OCI-M1 (cell line): ENCODE measurements at places on chromosomes 7 and 10.

DNA sequence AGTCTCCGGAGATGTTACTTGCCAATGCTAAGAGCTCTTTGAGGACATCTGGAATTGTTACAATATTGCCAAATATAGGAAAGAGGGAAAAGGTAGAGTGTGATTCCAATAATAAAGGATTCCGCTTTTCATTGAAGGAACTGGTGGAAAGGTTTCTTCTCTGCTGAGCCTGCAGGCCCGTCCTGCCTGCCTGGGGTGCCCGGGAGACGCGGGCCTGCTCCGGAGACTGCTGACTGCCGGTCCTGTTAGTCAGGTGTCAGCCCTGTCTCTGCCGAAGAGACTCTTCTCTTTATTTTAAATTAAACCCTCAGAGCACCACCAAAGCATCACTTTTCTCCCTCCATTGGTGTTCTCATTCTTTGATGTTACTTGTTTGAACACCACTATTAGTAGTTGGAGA lies 2.2 kb downstream of the EGFR start:
- no peak for DNase-seq

GRCh38 chr10:44370731-44371248 lies 14.1 kb downstream of the CXCL12 start:
- DNase-seq: no peak

- no peak for DNase-seq
Observed at GRCh38 chr7:79090543-79090942, 362.9 kb downstream of the MAGI2 start.

DNA sequence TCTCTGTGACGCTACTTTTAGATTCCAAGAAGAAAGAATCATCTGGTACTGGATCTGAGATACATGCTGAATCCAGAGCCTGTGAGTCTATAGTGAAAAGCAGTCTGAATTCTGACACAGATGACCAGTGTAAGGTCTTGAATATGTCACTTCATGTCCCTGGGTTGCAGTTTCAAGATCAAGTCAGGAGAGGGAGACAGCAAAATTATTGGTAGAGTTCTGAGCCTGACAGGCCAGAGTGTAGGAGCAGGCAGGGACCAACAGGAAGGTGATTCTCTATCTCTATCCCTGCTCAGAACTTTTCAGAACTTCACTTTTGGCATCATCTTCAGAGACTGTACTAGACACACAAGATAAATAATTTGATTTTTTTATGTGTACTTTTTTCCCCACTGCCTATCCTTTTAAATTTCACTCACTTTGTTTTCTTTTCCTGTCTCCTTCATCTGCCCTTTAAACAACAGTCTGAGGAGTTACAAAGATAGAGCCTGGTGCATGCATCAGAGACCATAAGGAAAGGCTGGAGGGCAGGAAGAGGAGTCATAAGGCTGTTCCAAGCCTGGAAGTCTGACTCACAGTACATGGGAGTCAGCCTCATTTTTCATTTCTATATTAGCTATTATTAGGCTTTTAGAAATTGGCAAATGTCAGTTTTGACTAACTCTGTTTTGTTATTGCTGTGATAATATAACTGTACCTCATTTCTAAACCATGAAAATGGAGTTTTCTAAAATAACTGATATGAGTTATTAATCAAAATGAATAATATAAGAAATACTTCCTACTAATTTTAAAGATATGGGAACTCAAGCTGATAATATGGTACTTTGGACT lies 120.2 kb upstream of the TMEM229A start:
- DNase-seq: peak; percentile 58

DNA sequence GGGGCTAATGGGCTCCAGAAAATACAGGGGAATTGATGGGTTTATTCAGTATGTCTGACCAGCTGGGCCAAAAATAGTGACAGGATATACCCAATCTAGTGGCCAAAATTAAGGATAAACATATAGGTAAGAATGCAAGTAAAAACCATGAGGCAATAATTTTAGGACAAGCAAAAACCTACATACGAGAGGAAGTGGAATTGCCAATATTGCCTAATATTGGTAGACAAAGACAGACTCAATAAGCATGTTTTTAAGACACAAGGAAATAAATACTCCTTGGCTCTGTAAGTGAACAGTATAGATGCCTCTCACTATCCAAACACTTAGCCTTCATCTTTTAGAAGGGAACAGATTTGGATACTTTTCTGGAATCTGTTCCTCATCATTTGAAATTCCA lies 51.0 kb downstream of the ATXN7L1 start:
- no peak for DNase-seq

DNA sequence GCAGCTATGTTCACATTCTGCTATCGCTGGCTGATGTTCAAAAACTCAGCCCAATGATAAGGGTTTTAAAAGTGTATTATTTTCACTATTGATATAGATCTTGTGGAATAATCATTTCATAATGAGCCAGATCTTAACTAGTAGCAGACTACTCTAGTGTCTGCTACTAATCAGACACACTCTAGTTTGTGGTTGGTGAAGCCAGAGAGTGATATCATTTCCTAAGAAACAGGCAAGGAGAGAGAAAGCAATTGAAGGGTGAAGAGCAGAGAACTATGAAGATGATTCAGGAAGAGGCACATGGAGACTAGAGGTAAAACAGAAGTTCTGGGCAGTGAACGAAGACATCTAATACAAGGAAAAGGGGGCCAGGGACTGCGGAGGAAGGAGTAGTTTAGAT lies 58.2 kb upstream of the BET1 start:
- DNase-seq: no peak

GRCh38 chr10:58266826-58267712 lies 625 bp downstream of the IPMK start:
- peak; percentile 93 for DNase-seq

GRCh38 chr7:130650611-130651120 lies 17.9 kb downstream of the COPG2 start:
- DNase-seq: no peak

DNA sequence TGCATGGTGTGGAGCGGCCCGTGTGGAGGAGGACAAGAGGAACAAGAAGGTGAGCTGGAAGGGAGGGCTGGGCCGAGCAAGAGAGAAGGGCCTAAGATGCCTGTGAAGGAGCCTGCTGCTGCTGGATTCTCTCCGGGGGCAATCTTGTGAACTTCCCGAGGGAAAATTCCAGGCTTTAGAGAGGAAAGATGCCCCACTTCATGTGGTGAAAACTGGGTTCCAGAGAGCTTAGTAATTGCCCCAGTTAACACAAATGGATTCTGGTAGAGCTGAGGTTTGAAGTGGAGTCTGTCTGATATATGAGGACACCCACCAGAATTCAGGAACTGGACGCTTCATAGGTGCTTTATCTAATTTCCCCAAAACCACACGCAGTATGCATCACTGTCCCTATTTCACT lies 114.1 kb upstream of the ZMIZ1 start:
- no peak for DNase-seq

DNA sequence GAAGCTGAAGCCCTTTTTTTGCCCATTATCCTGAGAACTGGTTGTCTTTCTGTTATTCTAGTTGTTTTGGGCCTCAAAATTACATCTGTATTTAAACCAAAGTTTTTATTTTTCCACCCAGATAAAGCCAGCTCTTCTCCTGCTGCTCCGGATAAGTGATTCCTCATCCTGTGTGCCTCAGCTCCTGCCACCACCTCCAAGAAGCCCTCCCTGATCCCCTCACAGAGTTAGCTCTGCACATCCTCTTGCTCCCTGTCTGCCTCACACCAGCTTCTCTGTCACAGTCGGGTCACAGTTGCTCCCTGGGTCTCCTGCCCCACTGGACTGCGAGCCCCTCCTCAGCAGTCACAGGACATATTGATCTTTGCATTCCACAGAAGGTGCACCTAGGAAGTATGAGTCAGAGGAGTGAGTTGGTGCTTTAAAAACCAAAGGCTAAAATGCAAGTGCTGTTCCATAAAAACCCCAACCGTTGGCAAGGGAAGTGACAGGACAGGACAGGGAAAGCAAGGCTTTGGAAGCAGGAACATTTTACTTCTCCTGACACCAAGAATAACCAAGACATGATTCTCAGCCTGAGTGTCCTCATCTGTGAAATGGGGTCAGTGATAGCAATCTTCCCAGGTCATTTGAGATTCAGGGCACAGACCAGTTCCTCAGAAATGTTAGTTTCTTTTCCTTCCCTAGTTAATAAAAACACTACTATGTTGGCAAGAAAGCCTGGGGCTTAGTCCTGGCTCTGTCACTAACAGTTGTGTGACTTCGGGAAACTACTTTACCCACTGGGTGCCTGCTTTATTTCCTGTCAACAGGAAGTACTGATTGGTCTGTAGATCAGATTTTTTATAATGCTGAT lies 36.5 kb upstream of the EEPD1 start:
- DNase-seq: no peak

DNA sequence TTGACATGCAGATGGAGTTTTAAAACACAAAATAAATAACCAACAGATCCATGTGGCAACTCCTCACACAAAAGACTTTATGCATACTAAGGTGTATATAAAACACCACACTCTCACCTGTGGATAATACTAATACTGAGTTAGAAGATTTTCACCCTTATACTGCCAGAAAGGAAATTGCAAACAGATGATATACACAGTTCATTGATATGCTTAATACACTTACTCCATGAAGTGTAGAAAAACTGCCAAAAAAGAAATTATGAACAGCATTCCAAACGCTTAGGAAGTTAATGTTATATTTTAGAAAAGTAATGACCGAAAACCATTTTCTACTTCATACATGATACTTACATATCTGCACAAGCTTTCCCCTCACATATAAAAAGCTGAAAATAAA lies 17.6 kb upstream of the SNX13 start:
- no peak for DNase-seq

DNA sequence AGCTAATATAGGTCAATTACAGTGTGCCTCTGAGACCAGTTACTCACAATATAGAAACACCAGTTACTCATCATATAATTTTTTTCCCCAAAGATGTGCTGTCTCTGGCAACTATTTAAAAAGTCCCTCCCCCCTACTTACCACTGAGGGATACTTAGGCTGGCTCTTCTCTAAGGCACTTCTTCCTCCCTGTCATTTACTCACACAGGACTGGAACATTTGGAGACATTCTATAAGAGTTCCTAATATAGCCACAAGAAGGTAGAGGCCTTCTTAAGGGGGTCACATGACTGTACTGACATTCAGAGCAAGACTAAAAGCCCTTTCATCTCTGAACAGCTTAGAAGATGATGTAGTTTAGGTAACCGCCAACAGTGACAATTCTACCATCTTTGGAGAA lies 44.4 kb upstream of the SLIT1 start:
- no peak for DNase-seq

- DNase-seq: no peak
Observed at GRCh38 chr10:12358863-12359564, 9.7 kb downstream of the CAMK1D start.

DNA sequence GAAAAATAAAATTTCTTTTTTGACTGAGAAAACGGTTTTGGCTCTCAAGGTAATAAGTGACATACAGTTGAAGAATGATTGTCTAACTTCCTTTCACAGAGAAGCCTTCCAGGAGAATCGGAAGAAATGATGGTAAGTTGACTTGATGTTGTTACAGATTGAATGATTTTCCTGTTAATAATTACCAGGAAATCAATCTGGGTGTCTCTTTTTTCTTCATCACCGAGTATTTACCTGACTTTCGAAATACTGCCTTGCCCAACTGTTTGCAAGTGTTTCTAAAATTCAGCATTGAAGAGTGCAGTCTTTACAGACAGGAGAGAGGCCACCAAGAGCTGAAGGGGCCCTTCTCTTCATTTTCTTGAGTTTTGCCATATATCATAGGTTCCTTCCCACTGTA lies 4.0 kb downstream of the ITIH2 start:
- no peak for DNase-seq

DNA sequence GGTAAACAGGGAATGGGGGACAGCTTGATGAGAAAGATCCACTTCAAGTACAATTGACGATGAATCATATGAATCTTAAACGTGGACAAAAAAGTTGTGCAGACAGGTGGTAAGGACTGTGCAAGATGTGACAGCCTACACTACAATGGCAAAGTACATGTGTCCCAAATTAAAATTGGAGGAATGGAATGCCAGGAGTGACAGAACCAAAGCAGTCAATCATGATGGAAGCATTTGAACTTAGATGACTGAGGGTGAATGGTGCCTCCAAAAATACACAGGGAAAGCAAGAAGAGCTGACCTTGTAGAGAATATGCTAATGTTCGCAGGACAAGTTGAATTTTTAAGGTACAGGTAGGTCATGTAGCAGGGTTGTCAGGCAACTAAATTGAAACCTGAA lies 150.3 kb upstream of the WNT16 start:
- no peak for DNase-seq

- peak; percentile 83 for DNase-seq
Observed at GRCh38 chr10:102670871-102671434, 26.7 kb downstream of the TRIM8 start.

DNA sequence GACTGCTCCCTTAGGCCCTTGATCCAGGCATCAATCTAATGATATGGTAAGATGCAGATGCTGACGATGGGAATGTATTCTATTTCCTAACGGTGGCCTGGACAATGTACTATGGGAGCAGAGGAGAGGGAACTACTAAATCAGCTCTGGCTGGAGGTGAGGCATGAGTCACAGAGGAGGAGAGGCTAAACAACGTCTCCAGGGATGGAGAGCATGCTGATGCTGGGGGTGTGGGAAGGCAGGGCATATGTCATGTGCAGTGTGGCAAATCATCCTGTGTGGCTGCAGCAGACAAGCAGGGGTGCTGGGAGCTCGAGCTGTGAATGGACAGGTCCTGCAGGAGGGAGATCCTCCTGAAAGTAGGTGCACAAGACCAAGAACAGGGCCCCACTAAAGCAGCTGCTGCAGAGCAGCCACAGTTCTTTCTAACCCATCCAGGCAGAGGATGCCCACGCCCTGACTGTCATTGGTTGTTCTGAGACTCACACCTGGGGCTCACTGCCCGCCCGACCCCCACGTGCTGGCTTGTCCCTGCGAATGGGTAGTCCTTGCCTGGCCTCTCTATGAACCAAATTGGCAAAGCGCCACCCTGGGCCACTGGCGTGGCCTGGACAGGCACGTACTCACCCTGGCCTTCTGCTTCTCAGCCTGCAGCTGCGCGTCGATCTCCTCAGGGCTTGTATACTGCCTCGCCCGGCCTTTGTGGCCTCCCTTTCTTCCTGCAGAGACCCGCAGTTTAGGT lies 4.0 kb downstream of the PDAP1 start:
- DNase-seq: no peak

GRCh38 chr10:46304062-46304461 lies 17.3 kb downstream of the ANTXRL start:
- no peak for DNase-seq

- DNase-seq: no peak
Observed at GRCh38 chr10:121236621-121237020, 361.6 kb downstream of the FGFR2 start.

DNA sequence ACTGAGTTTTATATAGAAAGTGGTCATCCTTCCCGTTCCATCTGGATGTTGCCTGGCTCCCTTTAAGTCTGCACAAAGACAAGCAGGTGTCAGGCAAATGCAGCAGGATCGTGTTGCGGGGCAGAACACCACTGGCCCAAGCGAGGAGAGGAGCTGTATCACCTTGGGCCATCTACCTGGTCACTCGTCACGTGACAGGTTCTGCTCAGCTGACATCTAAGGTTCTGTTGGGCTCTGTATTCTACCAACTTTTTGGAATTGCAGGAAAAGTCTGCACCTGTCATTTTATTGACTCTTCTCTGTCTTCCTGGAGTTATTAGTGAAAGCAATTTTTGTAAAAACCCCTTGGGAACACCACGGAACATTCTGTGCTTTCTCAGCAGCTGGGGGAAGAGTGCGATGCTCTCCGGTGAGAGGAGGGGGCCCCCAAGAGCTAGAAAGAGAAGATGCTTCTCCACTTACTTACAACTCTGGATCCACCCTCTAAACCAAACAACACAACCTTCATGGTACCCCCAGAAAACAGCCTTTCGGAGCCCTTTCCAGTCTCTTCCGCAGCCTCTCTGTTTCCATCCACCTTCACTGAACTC lies 83.4 kb upstream of the NMT2 start:
- no peak for DNase-seq

- no peak for DNase-seq
Observed at GRCh38 chr7:131636092-131636491, 79.7 kb upstream of the PODXL start.
